ENCODE measurements at places on chromosomes 2 and 18.

DNA sequence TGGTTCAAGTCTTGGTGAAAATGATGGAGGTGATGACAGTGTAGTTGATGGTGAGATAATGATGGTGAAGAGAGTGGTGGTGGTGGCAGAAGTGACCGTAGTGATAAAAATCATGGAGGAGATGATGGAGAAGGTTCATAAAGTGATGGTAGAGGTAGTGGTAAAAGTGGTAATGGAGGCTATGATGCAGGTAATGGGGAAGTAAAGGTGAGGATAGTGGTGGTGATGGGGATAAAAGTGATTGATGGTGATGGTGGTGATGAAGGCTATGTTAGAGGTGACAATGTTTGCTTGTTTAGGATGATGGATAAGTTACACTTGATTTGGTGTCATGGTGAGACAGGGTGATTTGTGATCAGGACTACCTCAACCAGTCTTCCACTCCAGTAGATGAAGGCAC lies 268.9 kb downstream of the DYSF start:
- no peak for DNase-seq

- DNase-seq = no peak
These were observed 243.0 kb downstream of the ZNF407 start for GRCh38 chr18:74840492-74841167.

GRCh38 chr18:55932675-55933074 lies 344.7 kb upstream of the TCF4 start:
- DNase-seq = no peak

DNA sequence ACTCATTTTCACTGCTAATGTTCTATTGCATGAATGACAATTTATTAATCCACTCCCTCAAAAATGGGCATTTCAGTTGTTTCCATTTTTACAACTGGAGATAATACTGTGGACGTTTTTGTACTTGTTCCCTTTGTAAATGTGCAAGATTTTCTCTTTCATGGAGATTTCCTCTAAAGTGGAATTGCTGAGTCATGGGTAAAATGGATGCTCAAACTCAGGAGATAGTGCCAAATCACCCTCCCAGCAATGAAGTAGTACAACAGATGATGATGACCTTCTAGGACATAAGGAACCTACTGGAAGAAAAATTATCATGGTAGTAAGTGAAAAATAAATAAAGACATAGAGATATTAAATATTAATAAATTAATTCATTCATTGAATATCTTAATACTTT lies 460.8 kb upstream of the CHST9 start:
- DNase-seq = no peak

GRCh38 chr2:101958061-101958460 lies 33.7 kb upstream of the IL1R2 start:
- DNase-seq = no peak

GRCh38 chr2:54879598-54880332 lies 156.3 kb downstream of the EML6 start:
- DNase-seq = no peak

DNA sequence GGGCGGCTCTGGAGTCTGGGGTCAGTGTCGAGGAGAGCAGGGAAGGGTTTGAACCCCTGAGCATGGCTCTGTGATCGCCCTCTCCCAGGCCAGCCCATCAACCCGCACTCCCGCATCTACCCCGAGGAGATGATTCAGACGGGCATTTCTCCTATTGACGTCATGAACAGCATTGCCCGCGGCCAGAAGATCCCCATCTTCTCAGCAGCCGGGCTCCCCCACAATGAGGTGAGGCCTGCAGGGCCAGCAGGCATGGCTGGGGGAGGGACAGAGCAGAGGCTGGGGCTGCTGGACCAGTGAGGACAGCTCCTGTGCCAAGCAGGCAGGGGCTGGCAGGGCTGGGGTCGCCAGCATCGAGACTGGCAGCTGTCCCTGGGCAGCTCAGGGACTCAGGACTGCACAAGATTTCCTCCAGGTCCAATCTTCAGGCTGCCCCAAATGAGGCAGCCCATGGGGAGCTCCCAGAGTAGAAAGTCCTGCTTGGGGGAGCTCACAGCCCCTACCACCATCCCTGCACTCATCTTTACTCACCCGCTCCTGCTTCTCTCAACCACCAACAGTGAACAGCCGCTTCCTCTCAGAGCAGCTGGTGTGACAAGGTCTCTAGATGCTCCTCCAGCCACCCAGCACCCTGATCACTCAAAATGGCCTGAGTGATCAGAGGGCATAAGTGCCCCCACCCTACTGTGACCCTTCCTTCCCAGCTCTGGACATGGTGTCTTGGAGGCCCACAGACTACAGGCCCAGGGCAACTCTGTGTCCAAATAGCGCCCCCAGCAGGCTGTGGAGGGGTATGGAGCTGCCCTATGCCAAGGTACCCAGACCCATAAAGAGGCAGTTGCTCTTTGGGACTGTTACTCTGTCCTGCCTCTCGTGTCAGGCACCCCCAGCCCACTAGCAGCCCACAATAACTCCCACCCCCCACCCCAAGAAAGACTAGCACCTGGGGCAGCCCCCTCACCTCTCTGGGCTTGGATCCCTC lies 18.3 kb upstream of the ANKRD53 start:
- no peak for DNase-seq

DNA sequence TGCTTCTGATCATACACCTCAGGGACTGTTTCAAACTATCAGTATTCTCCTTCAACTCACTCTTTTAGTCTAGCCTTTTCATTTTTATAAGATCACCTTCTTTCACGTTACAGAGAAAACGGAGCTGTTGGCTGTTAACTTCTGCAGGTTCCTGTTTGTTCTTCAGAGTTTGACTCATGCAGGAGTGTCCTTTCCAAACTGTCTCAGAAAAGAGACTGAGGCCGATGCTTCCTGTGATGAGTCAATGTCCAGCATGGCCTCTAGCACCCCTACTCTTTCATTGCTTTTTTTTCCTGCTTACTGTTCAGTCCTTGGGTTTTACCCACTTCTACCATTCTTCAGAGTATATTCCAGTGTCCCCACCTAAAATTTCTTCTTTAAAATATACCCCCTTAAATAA lies 240.8 kb upstream of the RGPD4 start:
- no peak for DNase-seq

All from natural killer cell treated with Interleukin-12 subunit alpha and Interleukin-12 subunit beta and Interleukin-15 and Interleukin-18, amount 100 ng/mL, for 72 hours (primary cell).